ENCODE measurements at places on chromosomes 5 and 9.

DNA sequence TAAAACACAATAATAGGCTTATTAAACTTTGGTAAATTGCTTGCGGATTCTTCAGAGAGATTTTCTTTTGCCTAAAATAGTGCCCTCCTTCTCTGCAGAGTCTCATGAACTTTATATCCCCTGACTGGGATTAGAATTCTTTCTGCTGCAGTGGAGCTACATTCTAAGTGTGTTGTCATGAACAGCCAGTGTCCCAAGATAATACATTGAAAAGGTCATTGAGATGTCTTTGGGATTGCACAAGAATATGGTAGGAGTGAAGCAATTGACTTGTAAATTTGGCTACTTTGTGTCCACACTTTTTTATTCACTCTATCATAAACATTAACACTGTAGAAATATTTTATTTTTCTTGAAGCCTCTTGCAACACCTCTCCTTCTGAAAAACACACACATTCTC, 604.5 kb downstream of the GABRG2 start:
- no peak for DNase-seq

GRCh38 chr5:149206524-149207141, 65.0 kb upstream of the AFAP1L1 start:
- DNase-seq: peak; percentile 87

DNA sequence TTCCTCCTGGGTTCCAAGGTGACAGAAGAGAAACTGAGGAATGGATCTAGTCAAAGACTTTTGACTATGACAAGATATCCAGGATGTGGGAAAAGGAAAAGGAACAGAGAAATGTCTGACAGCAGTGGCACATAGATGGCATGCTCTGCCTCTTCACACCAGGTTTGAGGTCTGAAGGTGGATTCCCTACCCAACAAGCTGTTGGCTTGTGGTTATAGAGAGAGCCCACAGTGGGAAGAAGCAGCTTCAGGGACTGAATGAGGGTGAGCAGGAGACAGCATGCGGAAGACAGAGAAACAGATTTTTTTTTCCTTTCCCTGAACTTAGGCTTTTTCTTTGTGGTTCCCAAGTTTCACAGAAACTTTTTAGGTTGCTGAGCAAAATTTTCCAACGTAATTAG, 20.6 kb downstream of the IFNW1 start:
- DNase-seq: no peak

DNA sequence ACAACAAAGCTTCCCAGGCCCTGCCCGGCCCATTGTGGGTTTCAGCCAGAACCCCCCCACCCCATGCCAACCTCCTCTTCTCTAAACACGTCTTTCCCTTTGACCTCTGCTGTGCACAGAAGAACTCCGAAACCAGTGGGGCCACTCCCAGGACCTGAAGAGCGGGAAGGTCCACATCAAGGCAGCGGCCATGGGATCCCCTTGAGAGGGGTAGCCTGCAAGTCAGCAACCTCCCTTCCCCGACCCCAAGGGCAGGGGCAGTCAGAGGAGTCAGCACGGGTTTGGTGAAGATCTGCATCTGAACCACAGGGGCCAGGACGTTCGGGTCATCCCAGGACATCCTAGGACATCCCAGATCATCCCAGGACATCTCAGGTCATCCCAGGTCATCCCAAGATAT, 379.9 kb upstream of the IRX4 start:
- no peak for DNase-seq

DNA sequence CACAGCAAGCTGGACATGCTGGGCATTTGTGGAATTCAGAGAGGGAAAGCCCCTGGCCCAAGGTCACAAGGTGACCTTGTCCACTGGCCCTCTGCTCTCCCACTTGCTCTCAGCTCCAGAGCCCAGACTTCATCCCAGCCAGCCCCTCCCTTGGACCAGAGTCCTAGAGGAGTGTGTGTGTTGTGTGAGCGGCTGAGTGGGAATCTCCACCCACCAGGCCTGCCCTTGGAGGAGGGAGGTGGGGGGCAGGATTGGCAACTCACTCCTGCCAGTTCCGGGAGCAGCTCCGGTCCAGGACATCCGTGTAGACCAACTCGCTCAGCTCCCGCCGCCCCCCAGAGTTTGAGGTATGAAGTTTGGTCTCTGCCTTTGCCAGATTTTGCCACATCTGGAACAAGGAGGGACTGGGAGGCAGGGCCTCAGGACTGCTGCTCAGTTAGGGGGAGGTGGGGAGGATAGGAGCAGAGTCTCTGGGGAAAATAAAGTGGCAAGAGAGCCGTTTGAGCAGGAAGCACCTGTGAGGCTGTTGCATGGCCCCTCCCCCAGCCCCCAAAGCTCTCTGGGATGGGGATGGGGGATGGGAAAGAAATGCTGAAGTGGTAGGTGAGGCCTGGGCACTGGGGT, 1.4 kb downstream of the MZB1 start:
- peak; percentile 28 for DNase-seq

- no peak for DNase-seq
Observed at GRCh38 chr9:3403315-3403714, 122.5 kb downstream of the RFX3 start.

DNA sequence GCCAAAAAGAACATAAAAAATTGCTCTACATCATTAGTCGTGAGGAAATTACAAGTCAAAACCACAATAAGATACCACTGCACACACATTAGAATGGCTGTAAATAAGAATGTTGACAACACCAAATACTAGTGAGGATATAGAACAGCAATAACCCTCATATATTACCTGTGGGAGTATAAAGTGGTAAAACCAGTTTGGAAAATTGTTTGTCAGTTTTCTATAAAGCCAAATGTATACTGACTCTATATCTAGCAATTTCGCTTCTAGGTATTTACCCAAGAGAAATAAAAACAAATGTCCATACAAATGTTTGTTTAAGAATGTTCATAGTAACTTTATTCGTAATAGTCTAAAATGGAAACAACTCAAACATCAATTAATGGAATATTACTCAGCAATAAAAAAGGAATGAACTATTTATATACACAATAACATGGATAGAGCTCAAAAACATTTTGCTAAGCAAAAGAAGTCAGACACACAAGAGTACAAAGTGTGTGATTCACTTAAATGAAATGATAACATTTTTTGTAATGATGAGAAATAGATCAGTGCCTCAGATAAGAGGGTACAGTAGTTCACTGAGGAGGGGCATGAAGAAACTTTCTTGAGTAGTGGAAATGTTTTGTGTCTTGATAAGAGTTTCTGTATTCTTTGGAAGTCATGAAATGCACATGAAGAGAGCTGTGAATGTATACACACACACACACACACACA, 219.6 kb upstream of the ZNF462 start:
- DNase-seq: no peak

DNA sequence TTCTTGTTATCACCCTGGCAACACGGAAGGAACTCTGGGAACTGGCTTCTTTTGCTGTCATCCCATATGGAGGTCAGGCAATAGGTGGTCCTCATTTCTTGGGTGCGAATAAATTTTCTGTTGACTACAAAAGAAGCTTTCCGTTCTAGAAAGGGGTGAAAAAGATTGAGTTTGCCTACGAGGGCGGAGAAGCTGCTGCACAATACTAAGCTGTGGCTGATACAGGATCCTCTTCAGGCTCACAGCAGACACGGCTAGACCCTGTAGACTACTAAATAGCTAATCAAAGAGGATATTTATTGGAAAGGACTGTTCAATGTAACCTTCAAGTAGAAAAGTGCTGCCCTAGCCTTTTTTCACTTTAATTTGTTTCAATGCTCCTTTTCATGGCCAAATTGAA, 58.1 kb downstream of the TJP2 start:
- DNase-seq: no peak

- DNase-seq: no peak
Observed at GRCh38 chr9:7130266-7130820, 372.6 kb downstream of the KDM4C start.
